ENCODE measurements at places on chromosomes 3 and 15.

DNA sequence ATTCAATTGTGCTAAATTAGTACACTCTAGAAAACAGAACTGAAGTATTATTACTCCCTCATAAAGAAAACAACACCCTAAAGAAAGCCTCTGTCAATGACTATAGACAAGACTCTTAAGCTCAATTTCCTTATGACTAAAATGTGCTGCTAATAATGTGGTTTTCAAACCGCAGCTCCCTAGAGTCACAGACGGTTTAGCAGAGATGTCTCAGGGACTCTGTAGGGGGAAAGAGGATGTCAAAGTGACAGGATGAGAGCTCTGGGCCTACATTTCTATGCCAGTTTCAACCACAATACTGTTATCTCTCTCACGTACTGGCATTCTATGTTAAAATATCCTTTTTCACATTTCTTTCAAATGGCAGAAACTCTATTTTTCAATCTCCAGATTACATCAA, 37.6 kb upstream of the WDR49 start:
- DNase-seq: peak; percentile 96

DNA sequence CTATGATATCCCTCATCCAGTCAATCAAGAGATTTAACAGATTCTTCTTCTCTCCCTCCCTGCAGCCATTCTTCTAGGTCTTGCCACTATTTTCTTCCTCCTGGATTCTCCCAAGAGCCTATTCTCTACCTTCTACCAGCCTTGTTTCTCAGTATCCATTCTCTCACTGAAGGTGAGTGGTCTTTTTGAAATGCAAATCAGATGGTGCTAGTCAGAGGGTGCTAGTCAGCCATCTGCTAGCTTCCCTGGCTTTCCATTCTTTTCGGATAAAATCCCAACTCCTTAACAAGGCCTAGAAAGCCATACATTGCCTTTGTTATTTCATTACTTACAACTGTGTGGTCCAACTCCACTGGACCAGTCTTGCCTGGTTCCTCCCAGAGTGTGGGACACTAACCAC, 734.3 kb upstream of the CFAP20DC start:
- no peak for DNase-seq

GRCh38 chr3:194584866-194585265, 48.4 kb downstream of the TMEM44 start:
- peak; percentile 17 for DNase-seq

DNA sequence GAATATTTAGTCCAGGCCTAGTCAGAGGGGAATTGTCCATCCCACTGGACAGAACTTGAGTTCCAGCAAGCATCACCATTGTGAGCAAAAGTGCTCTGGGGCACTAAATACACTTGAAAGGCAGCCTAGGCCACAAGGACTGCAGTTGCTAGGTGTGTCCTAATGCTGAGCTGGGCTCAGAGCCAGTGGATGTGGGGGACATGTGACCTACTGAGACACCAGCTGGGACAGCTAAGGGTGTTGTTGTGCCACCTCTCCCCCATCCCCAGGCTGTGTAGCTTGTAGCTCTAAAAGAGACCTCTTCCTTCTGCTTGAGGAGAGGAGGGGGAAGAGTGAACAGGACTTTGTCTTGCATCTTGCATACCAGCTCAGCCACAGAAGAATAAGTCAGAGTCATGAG, 120.9 kb downstream of the DTWD1 start:
- DNase-seq: no peak

DNA sequence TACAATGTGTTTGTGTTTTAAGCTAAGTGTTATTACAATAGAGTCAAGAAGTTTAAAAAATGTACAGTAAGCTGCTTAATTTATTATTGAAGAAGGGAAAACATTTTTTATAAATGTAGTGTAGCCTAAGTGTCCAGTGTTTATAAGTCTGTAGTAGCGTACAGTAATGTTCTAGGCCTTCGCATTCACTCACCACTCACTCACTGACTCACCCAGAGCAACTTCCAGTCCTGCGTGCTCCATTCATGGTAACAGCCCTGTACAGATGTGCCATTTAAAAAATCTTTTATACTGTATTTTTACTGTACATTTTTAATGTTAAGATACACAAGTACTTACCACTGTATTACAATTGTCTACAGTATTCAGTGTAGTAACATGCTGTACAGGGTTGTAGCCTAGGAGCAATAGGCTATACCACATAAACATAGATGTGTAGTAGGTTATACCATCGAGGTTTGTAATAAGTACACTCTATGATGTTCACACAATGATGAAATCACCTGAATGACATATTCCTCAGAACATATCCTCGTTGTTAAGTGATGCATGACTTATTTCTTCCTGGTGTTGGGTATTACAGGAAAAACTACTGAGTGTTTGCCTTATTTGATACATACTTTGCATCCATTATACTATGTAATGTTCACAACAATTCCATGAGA, 156.6 kb upstream of the NUDT16 start:
- no peak for DNase-seq

DNA sequence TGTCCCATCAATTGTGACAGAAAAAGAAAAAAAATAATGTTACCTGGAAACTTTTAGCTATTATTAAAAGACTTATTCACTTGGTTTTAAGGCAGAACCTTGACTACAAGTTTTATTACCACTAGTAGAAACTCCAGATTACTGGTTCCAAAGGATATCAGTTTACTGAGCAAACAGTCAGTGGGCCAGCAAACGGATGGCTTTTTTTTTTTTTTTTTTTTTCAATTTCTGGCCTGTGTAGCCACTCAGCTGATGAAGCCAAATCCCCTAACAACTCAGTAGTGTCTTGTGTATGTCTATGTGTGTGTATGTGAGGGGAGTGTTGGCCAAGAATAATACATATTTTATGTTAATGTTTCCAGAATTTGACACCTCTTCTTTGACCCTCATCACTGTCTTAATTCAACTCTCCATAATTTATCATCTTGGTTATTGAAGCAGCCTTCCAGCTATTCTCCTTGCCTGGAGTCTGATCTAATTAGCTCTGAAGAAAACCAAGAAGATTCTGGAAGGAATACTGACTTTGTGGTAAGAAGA, 724.9 kb downstream of the NSUN3 start:
- DNase-seq: no peak

DNA sequence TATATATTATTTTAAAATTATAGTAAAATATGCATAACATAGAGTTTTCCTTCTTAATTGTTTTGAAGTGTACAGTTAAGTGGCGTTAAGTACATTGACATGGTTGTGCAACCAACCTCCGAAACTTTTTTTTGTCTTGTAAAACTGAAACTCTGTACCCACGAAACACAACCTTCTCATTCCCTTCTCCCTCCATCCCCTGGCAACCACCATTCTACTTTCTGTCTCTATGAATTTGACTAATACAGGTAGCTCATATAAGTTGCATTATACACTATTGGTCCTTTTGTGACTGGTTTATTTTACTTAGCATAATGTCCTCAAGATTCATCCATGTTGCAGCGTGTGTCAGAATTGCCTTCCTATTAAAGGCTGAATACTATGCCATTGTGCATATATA, 179.4 kb downstream of the SATB1 start:
- peak; percentile 60 for DNase-seq

- DNase-seq: no peak
These were observed 21.6 kb upstream of the CNBP start for GRCh38 chr3:129205109-129205832.

DNA sequence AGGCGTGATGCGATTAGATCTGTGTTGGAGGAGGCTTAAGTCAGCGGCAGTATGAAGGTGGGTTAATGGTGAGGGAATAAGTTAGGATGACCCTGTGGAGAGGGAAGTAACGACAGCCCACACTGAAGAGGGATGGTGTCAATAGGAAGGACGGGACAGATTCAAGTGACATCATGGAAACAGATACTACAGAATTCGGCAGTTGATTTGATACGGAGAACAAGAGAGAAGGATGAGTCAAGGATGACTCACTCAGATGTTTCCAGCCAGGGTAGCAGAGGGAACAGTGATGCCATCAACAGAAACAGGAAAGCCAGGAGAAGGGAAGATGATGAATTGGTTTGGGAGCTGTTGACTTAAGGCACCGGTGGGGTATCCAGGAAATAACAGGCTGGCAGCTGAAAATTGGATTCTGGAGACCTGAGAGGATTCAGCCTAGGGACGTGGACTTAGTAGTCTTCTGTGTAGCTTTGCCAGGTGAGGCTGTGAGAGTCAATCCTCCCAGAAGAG, 38.0 kb downstream of the SHC4 start:
- peak; percentile 74 for DNase-seq

GRCh38 chr15:68218331-68218730, 11.2 kb downstream of the CLN6 start:
- DNase-seq: no peak

GRCh38 chr15:39321977-39322376, 258.9 kb upstream of the THBS1 start:
- no peak for DNase-seq

DNA sequence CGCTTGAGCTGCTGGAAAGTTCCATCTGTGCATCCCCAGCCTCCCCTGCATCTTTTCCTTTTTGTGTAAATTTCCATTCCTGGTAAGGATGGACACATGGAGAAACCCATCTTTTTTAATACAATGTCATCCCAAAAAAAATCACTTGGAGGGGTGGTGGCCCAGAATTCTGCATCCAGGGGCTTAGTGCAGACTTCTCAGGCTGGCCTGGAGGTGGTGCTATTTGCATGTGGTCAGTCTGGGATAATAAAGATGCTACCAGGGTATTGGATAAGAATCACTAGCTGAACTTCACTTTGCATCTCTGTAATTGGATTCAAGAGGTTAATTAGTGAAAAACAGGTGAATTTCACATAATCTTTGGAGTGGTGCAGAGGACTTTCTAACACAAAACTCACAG, 1.8 kb upstream of the ZSCAN2 start:
- DNase-seq: peak; percentile 71

GRCh38 chr15:79883579-79884203, 13.1 kb downstream of the MTHFS start:
- no peak for DNase-seq

GRCh38 chr15:64560998-64561397, 100.6 kb downstream of the ZNF609 start:
- no peak for DNase-seq

DNA sequence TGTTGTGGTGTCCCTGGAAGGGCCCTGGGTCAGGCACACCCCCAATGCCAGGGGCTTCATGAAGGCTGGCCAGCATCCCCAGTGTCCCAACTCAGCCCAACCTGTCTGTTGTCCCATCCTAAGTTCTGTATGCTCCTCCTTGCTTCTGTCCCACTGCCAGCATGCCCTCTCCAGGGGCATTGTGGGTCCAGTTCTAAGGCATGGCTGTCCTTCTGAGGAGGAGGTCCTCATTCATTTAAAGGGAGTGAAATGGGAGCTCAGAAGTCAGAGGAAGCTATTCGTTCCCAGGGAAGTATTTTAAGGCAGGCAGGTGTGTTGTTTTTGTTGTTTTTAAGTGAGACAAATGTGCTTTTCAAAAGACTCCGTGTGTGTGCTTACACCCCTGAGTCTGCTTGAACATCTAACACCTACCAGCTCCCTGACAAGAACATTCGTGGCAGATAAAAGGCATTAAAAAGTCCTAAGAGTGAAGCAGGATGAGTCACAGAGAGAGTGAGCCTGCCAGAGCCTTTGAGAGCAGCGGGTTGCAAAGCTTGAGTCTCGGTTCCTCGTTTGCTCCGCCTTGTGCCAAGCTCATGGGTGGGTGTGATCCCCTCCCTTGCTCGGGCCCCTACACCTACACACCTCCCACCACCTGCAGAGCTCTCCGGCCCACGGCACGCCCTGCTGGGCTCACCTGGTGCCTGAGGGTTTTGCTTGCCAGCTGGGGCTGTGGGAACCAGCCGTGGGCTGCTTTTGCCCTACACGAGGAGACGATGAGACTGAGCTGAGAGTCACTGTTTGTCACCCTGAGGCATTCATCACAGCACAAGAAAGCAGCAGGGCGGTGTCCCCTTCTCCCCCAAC, 183.4 kb upstream of the TOPAZ1 start:
- peak; percentile 26 for DNase-seq

DNA sequence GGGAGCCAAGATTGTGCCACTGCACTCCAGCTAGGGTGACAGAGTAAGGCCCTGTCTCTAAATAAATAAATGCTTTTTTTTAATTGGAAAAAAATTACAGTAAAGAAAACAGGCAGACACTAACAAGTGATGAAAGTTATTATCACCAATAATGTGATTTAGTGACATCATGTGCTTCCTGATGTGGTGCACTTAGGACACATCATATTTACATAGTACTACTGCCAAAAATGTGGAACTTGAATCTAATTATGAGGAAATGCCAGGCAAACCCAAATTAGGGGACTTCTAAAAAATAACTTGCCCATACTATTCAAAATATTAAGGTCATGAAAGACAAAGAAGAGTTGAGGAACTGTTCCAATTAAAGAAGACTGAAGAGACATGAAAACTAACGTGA, 30.8 kb downstream of the MAP4 start:
- DNase-seq: peak; percentile 39

DNA sequence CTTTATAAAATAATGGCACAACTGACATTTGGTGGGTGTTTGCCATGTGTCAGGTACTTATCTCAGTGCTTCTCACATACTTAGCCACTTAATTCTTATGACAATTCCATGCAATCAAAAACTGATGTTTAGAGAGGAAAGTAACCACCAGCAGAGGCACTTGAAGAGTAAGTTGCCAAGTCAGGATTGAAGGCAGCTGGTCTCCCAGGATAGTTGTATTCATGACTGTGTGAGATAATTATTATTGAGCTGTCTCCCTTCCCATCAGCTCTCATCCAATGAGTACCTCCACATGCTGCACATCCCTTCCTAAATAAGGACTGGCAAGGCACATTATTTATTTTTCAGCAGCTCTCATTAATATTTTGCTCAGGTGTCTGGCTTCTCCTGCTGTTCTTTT, 4.8 kb downstream of the VEPH1 start:
- no peak for DNase-seq

- no peak for DNase-seq
These were observed 53.3 kb upstream of the RAB6B start for GRCh38 chr3:133948996-133949395.

- no peak for DNase-seq
These were observed 517 bp downstream of the TMA7 start for GRCh38 chr3:48440590-48440958.

DNA sequence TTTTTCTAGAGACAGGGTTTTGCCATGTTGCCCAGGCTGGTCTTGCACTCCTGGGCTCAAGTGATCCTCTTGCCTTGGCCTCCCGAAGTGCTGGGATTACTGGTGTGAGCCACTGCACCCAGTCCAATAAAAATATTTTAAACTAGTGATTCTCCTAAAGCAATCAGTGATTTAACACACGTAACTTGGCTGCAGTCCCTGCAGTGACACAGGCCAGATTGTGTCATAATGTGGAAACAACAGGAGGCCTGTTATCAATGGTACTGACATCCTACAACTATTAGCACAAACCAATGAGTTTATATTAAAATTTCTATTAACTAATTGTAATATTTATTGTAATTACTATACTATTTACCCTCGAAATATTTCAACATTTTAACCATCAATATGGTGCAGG, 1.6 kb upstream of the SEC61A1 start:
- DNase-seq: no peak

Data from MV-4-11 (cell line).